ENCODE measurements at places on chromosomes 3 and 15.

DNA sequence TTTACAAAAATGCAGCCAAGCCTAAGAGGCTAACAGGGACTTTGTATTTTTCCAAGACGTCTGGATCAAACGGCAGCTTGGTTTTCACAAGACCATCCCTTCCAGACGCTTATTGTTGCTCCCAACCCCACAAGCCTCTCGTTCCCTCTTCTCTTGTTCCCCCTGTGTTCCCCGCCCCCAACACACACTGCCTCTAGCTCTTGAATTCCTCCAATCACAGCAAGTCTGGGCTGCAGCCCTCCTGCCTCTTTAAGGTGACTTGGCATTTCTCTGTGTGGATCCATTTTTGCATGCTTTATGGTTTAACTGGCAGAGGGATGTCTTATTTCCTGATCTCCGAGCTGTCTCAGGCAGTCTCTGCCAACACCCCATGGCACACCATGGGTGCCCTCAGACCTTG, 182.2 kb downstream of the ABHD5 start:
- no peak overlapping the region for H3K27ac ChIP-seq
- H3K36me3 ChIP-seq: no peaks in the 10 kb centered on the region
- H3K4me3 ChIP-seq: peak overlapping the region; percentile 4
- no peaks in the 10 kb centered on the region for H3K27me3 ChIP-seq
- H3K4me1 ChIP-seq: peaks cover 8% of the 10 kb centered on the region
- no peak for DNase-seq

DNA sequence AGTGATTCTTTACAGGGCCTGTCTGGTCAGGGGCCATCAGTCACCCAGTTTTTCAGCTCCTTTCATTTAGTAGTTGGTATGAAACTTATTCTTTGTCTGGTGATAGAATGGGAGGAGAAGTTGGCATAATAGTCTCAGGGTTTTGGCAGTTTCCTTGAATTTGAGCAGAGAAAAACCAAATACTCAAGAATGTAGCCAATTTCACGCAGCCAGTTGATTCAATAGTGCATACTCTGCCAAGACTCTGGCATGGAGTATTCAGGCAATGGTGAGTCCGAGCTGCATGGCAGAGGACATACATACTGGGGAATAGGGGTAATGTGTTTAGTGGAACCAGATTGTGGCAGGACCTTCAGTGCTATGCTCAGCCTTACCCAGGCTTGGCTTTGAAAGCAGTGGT, 118.3 kb downstream of the GALK2 start:
- H3K36me3 ChIP-seq: peaks cover 1% of the 10 kb centered on the region
- no peaks in the 10 kb centered on the region for H3K27me3 ChIP-seq
- DNase-seq: no peak
- H3K4me3 ChIP-seq: no peak overlapping the region
- H3K27ac ChIP-seq: no peak overlapping the region
- peaks cover 4% of the 10 kb centered on the region for H3K4me1 ChIP-seq

GRCh38 chr3:141289228-141289772, 57.7 kb downstream of the PXYLP1 start:
- H3K4me1 ChIP-seq: peaks cover 5% of the 10 kb centered on the region
- no peak overlapping the region for H3K27ac ChIP-seq
- H3K27me3 ChIP-seq: no peaks in the 10 kb centered on the region
- no peak overlapping the region for H3K4me3 ChIP-seq

GRCh38 chr3:23106666-23107065, 96.5 kb upstream of the UBE2E2 start:
- no peaks in the 10 kb centered on the region for H3K4me1 ChIP-seq
- no peak overlapping the region for H3K4me3 ChIP-seq
- peak; percentile 26 for DNase-seq

GRCh38 chr3:33749546-33750210, 31.6 kb upstream of the CLASP2 start:
- no peak overlapping the region for H3K27ac ChIP-seq
- no peaks in the 10 kb centered on the region for H3K36me3 ChIP-seq
- no peaks in the 10 kb centered on the region for H3K4me1 ChIP-seq
- H3K4me3 ChIP-seq: no peak overlapping the region
- H3K27me3 ChIP-seq: no peaks in the 10 kb centered on the region

DNA sequence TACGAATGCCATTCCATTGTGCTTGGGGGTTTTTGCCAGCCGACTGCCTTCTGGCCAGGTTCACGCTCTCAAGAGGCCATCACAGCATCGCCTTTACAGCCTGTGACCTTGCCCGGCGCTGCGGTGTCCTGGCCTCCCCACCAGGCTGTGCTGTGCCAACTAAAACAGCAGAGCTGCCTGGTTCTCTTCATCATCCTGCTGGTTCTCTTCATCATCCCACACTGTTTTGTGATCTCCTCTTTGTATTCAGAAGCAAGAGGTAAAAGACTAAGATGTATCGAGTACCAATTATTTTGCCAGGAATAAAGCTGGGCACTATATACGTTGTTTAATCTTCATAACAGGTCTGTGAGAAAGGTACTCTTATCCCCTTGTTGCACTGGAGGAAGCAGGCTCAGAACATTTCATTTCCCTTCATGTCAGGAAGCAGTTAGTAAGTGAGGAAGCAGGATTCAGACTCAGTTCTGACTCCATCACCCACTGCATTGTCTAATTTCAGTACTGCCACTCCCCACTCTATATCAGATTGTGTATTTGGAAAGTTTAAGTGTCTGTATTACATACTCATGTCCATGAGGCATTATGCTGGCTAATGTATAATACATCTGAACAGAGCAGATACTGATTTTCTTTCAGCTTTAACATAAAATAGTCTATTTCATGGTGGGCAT, 92.7 kb downstream of the LRRC28 start:
- no peak for DNase-seq
- no peaks in the 10 kb centered on the region for H3K36me3 ChIP-seq
- peaks cover 1% of the 10 kb centered on the region for H3K4me1 ChIP-seq
- no peak overlapping the region for H3K27ac ChIP-seq
- H3K27me3 ChIP-seq: no peaks in the 10 kb centered on the region
- no peak overlapping the region for H3K4me3 ChIP-seq

DNA sequence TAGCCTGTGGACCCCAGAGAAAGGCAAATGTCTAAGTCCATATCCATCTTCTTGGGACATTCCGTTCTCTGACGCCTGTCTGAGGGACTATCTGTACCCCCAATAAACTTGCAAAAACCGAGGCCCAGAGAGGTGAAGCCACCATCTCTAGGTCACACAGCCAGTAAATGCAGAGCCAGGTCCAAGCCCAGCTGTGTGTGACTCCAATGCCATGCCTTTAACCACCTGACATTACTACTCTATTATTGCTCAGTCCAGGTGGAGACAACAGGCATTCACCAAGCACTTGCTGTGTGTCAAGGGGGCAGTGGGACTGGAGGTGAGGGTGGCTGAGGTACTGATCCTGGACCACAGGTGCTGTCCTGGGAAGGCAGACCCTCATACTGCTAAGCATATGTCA, 25.4 kb downstream of the CYP8B1 start:
- H3K4me1 ChIP-seq: peaks cover 3% of the 10 kb centered on the region
- no peak overlapping the region for H3K27ac ChIP-seq
- no peak overlapping the region for H3K4me3 ChIP-seq
- no peak for DNase-seq

DNA sequence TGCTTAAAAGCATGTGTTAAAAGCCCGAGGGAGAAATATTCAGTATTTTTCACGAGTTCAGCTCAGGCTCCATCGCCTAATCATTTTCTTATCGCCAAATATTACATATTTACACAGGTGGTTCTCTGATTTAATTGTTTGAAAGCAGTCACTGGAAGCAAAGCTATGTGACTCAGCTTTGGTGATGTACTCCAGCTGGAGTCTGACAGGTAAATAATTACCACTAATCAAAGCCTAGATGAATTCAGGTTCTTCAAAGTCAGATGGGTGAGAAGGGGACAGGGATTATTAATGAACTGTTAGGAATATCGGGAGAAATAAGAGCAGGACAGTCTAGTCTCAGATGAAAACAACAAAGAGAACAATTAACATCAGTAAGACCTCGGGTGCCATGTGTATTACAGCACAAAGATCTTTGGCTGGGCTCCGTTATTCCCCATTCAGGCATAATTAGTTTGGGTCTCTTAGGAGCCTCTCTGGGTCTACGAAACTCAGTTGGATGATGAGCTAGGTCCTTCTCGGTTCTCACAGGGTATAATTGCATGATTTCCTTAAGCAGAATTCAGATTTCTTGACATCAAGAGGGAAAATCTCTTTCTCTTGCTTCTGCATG, 331.7 kb upstream of the ADAMTS9 start:
- DNase-seq: no peak
- H3K27ac ChIP-seq: no peak overlapping the region
- H3K27me3 ChIP-seq: no peaks in the 10 kb centered on the region

DNA sequence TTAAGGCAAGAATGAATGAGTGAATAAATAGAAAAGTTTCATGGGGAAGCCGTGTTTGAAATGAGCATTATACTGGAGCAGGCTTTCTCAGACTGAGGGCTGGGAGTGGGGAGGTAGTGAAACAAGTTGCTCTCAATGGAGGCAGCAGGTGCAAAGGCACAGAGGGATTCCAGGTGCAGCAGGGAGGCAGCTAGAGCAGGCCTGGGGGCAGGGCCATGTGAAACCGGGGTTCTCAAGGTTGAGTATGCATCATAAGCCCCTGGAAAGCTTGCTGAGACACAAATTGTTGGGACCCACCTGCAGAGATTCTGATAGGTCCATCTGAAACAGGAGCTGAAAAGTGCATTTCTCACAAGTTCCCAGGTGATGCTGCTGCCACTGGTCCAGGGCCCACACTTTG, 45.3 kb downstream of the BFSP2 start:
- DNase-seq: no peak
- H3K27ac ChIP-seq: no peak overlapping the region
- H3K36me3 ChIP-seq: no peaks in the 10 kb centered on the region
- no peaks in the 10 kb centered on the region for H3K27me3 ChIP-seq

GRCh38 chr15:39789736-39790135, 7.1 kb upstream of the FSIP1 start:
- H3K4me3 ChIP-seq: no peak overlapping the region
- H3K27ac ChIP-seq: no peak overlapping the region
- H3K36me3 ChIP-seq: no peaks in the 10 kb centered on the region
- no peaks in the 10 kb centered on the region for H3K27me3 ChIP-seq
- no peaks in the 10 kb centered on the region for H3K4me1 ChIP-seq
- no peak for DNase-seq

DNA sequence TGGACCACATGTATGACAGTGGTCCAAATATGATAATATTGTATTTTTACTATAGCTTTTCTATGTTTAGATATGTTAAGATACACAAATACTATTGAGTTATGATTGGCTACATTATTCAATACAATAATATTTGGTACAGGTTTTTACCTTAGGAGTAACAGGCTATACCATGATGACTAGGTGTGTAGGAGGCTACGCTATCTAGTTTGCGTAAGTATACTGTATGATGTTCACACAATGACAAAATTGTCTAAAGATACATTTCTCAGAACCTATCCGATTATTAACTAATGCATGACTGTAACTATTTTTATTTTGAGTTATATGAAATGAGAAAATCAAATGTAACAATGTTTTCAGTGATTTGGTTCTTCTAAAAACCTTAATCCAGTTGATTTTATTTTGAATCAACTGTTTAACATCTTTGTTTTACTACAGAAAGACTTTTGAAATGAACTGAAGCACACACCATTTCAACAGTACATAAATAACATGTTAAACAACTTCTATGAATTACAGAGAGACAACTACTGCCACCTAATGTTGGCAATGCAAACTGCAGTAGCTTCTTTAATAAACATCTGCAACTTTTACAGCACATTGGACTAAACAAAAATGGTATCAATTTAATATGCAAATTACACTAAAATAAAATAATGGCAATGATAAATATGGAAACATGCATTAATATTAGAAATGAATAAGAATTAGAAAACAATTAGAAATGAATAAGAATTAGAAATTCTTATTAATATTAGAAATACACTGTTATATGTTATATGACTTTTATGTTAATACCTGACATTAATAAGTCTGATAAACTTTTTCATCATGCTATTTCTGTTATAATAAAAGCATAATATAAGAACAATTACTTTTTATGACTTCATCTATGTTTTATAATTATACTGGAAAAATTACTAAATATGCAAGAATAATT, 255.7 kb downstream of the MBNL1 start:
- H3K27ac ChIP-seq: no peak overlapping the region
- peak; percentile 32 for DNase-seq
- H3K4me3 ChIP-seq: no peak overlapping the region
- no peaks in the 10 kb centered on the region for H3K4me1 ChIP-seq
- no peaks in the 10 kb centered on the region for H3K27me3 ChIP-seq

- no peak overlapping the region for H3K27ac ChIP-seq
- no peaks in the 10 kb centered on the region for H3K27me3 ChIP-seq
- no peak overlapping the region for H3K4me3 ChIP-seq
- H3K36me3 ChIP-seq: no peaks in the 10 kb centered on the region
- no peak for DNase-seq
These were observed 128.8 kb downstream of the MITF start for GRCh38 chr3:69867941-69868505.

- no peaks in the 10 kb centered on the region for H3K36me3 ChIP-seq
- H3K4me1 ChIP-seq: no peaks in the 10 kb centered on the region
- no peaks in the 10 kb centered on the region for H3K27me3 ChIP-seq
- no peak overlapping the region for H3K4me3 ChIP-seq
- DNase-seq: no peak
These were observed 154.2 kb upstream of the LINGO1 start for GRCh38 chr15:77786956-77787355.

DNA sequence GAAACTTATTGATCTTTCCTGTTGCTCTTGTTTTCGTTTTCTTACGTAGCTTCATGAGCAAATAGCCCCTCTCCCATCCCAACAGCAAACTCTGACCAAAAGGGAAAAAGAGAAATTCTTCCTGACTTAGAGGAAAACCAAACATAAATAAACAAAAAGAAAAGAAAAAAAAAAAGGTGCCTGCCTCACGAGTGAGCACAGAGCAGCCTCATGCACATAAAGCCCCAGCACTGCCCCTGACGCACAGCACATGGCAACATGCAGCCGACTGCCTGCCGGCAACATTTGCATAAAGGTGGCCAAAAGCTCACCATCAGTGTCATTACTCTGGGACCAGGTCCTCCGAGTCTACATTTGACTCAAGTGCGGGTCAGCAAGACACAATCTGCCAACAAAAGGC, 6.4 kb downstream of the POC1A start:
- H3K27me3 ChIP-seq: no peaks in the 10 kb centered on the region
- H3K36me3 ChIP-seq: peaks cover 80% of the 10 kb centered on the region
- no peaks in the 10 kb centered on the region for H3K4me1 ChIP-seq
- no peak for DNase-seq

DNA sequence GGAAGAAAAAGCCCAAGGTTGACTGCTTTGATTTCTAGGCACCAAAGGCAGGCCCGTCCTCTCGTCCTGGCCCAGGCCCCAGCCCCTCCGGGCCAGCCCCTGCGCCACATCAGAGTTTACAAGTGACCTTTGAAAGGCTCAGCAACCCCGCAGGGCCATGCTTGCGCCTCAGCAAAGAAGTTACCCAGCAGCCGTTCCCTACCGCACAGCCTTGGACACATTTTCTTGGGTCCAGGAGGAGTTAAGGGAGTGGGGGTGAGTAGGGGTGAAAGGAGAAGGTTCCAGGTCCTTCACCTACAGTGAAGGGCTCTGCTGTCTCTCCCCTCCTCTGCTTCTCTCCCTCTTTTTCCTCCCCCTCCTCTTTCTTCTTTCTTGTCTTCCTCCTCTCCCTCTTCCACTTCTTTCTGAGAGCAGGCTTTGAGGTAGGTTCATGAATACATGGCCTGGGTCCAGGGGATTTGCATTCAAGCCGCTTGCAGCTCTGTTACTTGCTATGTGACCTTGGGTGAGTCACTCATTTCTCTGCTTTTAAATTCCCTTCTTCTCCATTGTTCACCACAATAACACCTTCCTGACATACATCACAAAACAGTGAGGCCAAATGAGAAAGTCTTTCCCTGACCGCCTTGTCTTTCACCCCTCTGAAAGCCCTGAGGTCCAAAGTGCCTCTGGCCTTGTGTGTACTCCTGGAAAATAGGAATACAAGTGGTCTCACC, 223.3 kb upstream of the TPRG1 start:
- no peaks in the 10 kb centered on the region for H3K27me3 ChIP-seq
- H3K27ac ChIP-seq: peak overlapping the region; percentile 8
- no peaks in the 10 kb centered on the region for H3K36me3 ChIP-seq
- no peak for DNase-seq
- peak overlapping the region; percentile 52 for H3K4me3 ChIP-seq
